Caki2 (cell line): ENCODE measurements at places on chromosomes 1 and 21.

DNA sequence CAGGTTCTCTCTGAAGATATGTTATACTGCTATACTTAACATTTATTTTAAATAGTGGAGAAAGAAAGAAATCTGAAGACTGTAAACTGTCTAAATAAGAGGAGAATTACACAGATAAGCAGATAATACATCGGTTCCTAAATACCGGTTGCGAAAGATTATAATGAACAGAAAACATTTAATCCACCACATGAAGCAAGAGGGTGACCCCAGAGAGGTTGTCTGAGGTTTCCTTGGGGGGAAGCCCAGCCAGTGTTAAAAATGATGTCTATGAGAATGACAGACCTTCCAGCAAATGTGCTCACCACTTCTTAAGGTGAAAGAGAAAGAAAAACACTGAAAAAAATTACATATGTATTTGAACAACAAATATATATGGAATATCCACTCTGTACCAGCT is 356.4 kb upstream of the KAZN start:
- no peak for DNase-seq

DNA sequence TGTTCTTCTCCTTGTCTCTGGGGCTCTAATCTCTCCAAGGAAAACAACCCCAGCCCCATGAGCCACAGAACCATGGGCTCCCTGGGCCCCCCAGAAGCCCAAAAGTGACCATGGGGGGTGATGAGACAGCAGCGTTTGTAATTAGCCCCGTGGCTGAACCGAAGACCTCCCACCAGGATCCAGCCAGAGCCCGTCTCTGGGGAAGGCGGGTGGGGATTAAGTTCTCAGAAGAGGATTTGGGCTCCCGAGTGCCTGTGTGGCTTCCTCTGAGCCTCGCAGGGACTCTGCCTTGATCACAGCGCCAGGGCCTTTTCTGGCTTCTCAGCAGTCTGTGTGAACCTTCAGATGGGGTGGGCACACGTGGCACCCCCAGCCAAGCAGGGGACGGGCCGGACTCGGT is 77.0 kb downstream of the ALPL start:
- DNase-seq = no peak

DNA sequence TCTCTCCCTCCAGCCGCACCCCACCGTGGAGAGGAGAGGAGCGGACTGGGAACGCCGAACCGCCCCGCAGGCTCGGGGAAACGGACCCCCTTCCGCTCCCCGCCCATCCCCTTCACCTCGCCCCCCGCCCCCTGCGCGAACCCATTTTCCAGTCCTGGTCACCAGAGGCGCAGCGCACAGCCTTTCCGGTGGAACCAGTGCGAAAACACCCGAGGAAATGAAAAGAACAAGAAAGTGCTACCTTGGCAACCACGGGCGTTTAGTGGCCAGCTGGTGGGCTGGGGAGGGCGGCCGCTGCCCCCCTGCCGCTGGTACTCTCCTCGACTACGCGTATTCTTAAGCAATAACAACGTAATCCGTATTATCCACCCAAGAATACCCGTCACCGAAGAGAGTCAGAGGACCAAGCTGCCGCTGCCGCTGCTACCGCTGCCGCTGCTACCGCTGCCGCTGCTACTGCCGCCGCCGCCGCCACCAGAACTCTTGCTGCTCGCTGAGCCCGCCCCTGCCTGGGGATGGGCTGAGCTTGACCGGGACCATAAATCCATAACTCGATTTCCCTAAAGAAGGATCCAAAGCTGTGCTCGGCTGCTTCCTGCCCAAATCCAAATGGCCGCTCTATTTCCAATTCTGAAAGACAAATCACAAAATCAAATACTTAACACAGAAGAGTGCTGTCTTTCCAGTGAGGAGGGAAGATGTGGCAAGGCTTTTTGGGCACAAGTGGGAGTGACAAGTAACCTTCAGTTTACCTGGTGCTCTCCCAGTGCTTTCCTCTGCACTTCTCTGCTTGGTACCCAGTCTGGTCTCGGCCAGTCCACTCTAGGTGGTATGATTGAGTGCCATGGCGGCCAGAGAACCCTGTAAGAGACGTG is 125.2 kb upstream of the DPYD start:
- no peak for DNase-seq

- no peak for DNase-seq
These were observed 45.8 kb downstream of the RPS6KA1 start for GRCh38 chr1:26575348-26575747.

DNA sequence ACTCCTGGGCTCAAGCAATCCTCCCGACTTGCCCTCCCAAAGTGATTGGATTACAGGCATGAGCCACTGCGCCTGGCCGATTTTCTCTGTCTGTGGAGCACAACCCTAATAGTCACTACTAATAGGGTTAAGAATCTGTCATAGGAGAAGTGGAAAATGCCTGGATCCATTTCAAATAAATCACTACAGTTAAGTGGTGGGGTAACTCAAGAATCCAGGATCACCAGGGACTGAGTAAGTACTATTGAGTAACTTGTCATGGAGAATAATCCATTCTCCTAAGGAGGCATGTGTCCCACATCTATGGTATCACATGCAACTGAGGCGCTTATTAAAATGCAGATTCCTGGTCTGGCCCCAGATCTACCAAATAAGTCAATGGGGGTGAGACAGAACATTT is 53.2 kb downstream of the OPTC start:
- no peak for DNase-seq

- no peak for DNase-seq
These were observed 11.1 kb downstream of the CERS2 start for GRCh38 chr1:150963321-150964163.

GRCh38 chr1:204255225-204255624 is 41.4 kb upstream of the GOLT1A start:
- DNase-seq = no peak

DNA sequence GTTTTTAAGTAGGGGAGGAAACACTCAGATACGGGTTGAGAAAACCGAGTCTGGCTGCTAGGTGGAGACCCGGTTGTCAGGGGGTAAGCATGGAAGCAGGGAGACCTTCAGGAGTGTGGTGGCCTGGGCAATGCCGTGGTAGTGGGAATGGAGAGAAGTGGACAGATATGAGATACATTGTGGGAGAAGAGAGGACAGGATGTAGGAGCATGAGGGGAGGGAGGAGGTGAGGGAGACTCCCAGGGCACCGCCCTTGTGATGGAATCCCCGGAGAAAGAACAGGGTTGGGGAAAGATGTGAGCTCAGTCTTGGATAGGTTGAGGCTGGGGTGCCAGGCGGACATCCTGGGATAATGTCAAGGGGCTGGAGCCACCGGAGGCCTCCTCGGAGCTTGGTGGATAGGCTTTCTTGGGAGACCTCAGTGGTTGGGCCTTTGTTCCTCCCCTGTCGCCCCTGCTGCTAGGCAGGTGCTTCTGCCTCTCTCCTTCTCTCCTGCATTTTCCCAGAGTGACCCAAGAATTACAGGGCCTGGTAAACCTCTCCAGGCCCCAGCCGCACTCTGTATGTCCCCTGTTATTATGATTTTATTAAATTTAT is 21.3 kb downstream of the ZNF362 start:
- no peak for DNase-seq

DNA sequence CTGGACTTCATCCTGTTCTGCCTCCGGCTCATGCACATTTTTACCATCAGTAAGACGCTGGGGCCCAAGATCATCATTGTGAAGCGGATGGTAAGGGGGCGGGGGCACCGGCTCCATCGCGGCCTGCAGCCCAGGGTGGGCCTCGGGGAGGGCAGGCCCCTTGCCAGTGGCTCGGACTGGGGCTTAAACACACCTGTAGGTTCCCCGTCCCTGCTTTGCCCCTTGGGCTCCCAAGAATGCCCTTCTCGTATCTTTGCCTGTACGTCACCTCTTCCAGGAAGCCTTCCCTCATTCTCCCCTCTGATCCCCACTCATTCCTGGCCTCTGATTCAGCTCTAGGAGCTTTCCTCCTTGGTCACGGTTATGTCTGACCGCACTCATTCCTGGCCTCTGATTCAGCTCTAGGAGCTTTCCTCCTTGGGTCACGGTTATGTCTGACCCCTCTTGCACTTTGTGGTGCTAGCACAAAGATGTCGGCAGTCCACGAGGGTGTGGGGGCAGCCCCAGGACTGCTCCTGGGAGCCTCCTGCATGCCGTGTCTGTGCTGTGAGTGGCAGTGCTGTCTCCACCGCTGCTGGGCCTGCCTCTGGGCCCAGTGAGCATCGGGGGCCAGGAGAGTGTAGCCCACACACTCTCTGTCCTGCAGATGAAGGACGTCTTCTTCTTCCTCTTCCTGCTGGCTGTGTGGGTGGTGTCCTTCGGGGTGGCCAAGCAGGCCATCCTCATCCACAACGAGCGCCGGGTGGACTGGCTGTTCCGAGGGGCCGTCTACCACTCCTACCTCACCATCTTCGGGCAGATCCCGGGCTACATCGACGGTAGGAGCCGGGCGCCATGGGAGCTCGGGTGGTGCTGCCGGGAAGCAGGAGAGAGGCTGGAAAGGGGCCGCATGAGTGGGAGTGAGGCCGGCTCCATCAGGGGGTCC is 49.1 kb upstream of the LRRC3 start:
- DNase-seq = no peak

- no peak for DNase-seq
These were observed 31.7 kb downstream of the DENND1B start for GRCh38 chr1:197743578-197743977.

- DNase-seq = peak; percentile 19
These were observed 169.9 kb downstream of the LRRC7 start for GRCh38 chr1:69737527-69738185.

GRCh38 chr1:107874221-107874620 is 90.8 kb downstream of the VAV3 start:
- no peak for DNase-seq

DNA sequence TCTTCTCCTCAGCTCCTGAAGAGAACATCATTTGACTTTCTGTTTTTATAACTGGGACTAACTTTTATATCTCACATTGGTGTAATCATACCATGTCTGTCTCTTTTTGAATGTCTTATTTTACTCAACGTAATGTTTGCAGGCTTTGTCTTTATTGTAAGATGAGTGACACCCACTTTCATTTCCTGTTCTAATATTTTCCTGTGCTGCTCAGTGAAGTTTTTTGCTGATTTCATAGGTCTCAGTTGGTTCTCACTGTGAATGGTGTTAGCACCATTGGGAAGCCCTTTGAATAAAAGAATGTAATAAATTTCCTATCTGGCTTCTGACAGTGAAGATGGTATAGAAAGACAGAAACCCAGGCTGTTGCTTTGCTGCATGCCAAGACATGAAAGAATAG is 84.0 kb downstream of the RAVER2 start:
- DNase-seq = no peak

DNA sequence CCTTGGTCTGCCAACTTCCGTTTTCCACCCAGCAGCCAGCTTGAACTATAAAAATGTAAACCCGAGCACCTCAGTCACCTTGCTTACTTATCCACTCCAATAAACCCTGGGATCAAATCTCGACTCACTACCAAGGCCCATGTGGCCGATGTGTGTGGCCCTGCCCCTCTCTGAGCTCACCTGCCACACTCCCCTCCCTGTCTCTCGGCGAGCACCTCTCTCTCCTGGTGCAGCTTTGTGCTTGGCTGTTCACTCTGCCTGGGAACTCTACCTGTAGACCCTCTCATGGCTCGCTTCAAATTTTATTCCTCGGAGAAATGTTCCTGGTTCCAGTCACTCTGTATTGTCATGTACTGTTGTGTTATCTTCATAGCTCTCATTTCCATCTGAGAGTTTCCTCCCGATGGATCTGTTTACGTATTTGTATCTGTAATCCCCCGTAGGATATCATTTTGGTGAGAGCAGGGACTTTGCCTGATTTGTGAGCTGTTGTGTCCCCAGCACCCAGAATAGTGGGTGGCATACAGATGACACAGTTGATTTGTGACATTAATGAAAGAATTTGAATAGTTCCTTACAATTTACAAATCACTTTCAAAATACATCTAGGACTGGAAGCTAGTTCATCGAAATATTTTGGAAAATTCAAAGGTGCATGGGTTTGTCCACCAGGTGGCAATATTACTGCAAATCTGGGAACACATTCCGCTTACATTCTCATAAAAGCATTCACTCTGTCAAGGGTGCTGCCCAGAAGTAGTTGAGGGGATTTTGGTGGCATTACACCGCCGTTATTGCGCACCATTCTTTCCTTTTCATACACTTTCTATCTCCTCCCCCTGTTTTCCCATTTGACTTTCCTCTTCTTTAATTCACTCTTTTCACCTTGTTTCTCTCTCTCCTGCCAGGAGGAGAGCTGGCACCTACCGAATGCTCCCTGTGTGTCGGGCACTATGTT is 95.3 kb downstream of the ABCA4 start:
- peak; percentile 49 for DNase-seq

GRCh38 chr1:19973616-19974015 is 5.8 kb downstream of the PLA2G2A start:
- no peak for DNase-seq

GRCh38 chr21:35428489-35428888 is 379.4 kb upstream of the RUNX1 start:
- DNase-seq = no peak

DNA sequence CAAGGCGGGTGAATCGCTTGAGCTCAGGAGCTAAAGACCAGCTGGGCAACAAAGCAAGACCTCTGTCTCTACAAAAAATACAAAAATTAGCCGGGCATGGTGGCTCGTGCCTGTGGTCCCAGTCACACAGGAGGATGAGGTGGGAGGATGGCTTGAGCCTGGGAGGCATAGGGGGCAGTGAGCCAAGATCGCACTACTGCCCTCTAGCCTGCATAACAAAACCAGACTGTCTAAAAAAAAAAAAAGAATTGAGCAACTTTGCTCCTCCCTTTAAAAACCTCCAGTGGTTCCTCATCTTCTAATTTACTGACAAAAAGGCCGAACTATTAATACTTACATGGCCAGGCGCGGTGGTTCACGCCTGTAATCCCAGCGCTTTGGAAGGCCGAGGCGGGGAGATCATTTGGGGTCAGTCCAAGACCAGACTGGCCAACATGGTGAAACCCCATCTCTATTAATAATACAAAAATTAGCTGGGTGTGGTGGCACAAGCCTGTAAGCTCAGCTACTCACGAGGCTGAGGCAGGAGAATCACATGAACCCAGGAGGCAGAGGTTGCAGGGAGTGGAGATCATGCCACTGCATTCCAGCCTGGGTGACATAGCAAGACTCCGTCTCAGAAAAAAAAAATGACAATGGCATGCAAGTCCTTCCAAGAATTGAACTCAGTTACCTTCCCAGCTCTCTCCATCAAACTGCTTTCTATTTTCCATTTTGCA is 4.4 kb downstream of the ACBD3 start:
- DNase-seq = peak; percentile 94

GRCh38 chr1:78377356-78377928 is 113.3 kb upstream of the PTGFR start:
- no peak for DNase-seq

- no peak for DNase-seq
These were observed 200.1 kb upstream of the CAMK1G start for GRCh38 chr1:209383422-209383821.
